ENCODE measurements at places on chromosomes 1 and 21.

DNA sequence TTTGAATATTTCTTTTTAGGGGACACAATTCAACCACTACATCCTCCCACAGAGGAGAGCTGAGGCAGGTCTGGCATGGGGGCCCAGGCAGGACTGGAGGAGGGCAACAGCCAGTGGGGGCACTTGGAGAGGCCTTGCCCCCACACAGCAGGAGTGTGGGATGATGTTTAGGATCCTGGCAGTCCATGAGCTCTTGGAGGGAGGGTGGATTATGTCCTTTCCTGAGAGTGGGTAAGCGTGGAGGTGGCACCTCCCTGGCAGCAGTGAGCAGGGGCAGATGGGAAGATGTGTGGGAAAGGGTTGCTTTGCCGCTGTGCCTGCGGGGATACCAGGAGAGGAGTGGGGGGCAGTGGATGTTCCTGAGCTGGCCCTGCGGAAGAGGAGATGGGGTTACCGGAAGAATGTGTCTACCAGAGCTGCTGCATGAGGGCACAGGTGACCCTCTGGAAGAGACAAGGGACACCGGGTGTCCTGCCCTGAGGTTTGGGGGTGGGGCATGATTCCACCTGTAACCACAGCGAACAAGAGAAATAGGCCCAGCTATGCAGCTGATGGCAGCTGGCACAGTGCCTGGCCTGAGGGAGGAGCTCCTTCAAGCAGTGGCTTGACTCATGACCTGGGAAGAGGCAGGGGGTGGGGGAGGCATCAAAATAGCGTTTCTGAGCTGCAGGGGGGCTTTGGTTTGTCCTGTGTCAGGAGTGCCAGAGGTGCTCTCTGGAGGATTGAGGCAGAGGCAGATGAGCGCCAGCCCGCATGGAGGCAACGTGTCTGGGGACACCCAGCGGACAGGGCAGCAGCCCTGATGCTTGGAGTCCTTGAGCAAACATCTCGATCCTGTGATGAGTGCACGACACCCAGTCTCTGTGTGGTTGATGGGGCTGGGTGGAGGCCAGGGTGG lies 123.9 kb upstream of the TMPRSS2 start:
- no peak for DNase-seq

DNA sequence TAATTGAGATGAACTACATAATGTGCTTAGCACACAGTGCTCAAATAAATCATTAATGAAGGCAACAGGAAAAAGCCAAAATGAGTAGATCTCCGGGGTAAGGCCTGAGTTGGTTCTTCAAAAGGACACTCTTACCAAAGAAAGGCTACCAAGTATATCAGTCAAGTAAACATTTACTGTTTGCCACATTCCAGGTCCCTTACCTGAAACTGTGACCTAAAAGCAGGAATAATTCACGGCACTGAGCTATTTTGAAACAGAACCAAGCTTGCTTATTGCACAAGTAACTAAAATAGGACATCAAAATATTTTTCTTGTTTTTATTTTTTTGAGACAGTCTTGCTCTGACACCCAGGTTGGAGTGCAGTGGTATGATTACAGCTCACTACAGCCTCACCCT lies 2.0 kb upstream of the PITHD1 start:
- no peak for DNase-seq

DNA sequence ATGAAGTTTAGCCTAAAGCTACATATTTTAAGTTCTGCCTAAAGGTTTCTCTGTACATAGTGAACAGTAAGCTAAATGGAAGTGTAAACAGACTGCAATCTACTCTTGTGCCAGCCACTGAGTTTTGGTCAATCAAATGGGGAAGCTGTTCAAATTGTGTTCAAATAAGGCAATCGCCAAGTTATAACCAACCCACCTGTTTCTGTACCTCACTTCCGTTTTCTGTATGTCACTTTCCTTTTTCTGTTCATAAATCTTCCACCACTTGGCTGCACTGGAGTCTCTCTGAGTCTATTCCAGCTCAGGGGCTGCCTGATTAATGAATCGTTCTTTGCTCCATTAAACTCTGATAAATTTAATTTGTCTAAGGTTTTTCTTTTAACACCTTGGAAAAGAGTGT lies 10.8 kb upstream of the THEM4 start:
- no peak for DNase-seq

- DNase-seq = no peak
These were observed 13.4 kb upstream of the SKI start for GRCh38 chr1:2214541-2215241.

DNA sequence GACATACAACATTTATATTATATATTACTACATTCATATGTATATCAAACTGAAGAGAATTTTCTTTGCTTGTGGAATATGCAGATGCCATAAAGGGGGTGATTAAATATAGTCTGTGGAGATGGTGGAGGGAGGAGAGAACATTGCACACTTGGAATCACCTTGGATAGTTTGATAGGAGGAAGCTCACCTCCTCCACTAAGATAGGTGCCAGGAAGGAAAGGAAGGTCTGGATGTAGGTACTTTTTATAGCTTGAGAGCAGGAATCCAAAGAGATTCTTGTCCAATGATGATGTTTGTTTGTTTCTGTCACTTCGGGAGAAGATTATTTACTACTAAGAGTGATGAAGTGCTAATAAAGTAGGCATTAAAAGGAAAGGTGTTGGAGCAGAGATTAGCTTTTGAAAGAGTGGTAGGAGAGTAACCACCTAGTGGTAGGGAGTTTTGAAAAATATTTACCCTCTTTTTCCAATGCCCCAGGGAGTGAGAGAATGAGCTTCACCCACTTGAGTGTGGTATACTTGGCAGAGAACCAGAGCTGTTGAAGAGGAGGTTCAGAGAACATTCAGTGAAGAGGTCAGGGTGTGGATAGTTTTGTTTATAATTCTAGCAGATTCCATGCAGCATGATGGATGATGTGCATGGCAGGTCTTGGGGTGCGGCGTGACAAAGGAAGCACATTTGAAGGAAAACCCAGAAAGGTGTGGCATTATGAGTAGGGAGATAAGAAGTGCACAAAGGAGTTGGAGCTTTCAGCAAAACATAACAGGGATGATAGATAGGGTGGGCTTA lies 145.0 kb downstream of the PATJ start:
- DNase-seq = no peak

DNA sequence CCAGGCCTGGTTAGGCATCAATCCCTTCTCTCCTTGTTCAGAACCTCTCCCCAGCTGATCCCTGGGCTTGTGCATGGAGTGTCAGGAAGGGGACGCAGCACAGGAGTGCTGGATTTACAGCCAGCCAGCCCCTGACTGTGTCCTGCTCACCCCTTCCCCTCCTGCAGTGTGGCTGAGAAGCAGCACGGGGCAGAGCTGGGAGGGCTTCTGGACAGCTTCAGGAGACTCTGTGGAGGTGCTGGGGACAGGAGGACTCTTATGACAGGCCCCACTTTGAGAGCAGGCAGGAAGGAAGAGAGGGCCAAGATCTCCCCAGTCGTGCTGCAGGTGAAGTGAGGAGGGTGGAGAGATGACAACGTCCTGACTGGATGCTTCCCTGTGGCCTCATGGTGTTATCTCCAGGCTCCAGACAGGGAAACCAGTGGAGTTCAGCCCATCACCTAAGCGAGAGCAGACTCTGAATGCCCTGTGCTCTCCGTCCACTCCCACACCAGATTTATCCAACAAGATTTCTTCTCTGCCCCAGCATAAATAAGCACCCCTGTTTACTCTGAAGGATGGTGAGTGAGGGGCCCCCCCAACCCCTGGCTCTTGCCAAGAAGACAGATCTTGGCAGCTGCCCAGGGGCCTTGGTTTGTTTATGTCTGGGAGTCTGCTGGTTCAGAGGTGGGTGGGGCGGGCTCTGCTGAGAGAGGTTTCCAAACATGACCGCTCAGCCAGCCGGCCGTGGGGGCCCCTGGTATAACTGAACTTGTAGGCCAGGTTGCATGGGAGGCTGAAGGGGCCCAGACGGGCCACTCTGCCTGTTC lies 21.3 kb downstream of the TMCC2 start:
- no peak for DNase-seq

GRCh38 chr1:201763455-201764140 lies 65.4 kb upstream of the IPO9 start:
- DNase-seq = no peak

GRCh38 chr1:176896216-176896615 lies 268.3 kb downstream of the ASTN1 start:
- no peak for DNase-seq

- DNase-seq = no peak
These were observed 56.0 kb downstream of the KCNJ15 start for GRCh38 chr21:38312822-38313221.

GRCh38 chr1:178122283-178122682 lies 28.4 kb downstream of the RASAL2 start:
- DNase-seq = no peak

- no peak for DNase-seq
These were observed 67.3 kb upstream of the WNT4 start for GRCh38 chr1:22210176-22210575.

DNA sequence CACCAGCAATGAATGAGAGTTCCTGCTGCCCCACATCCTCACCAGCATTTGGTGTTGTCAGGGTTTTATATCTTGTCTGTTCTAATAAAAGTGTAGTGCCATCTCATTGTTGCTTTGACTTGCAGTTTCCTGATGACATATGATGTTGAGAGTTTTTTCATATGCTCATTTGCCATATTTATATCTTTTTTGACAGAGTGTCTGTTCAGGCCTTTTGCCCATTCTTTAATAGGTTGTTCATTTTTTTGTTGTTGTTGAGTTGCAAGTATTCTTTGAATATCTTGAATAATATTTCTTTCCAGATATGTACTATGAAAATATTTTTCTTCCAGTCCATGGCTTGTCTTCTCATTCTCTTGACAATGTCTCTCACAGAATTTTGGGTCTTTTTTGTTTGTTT lies 111.7 kb upstream of the KCNJ15 start:
- DNase-seq = no peak

DNA sequence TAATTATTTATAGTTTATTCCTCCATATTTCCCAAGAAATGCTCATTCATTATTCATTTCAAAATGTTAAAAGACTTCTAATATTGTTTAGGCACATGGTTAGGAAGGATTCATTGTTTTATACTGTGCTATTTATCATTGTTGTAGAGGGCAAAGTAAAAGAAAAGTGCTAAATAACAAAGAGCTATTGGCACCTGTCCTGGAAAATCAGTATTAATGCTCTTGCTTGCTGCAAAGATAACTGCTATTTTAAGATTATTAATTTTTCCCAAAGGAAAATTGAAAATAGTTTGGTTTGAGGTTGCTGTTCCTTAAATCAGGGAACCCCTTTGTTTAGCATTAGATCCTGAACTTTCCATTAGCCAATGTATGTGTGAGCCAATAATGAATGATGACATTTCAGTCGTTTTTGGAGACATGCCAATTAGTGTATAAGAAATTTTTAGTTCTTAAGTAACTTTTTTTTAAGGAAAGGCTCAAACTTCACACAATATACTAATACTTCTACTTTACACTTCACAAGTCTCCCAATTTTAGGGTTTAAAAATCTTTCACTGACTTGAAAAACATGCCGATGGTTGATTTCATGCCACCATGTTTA lies 39.9 kb downstream of the EPB41 start:
- DNase-seq = no peak

GRCh38 chr1:236524895-236525184 lies 1.1 kb downstream of the LGALS8 start:
- DNase-seq = no peak

DNA sequence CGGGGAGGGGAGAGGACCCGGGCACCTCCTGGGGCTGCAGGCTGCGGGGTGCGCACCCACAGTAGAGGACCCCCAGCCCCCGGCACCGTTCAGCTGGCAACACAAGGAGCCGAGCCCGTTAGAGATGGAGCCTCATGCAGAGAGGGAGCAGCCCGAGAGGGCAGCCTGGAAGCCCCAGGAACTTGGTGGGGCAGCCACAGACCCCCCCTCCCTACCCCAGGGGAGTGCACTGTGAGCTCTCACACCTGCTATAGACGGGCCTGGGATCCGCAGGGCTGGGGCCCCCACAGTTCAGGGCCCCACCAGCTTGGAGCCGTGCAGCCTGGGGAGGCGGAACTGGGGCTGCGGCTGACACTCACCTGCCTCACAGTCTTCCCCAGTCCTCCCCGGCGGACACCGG lies 47.0 kb downstream of the ARHGEF16 start:
- DNase-seq = no peak

DNA sequence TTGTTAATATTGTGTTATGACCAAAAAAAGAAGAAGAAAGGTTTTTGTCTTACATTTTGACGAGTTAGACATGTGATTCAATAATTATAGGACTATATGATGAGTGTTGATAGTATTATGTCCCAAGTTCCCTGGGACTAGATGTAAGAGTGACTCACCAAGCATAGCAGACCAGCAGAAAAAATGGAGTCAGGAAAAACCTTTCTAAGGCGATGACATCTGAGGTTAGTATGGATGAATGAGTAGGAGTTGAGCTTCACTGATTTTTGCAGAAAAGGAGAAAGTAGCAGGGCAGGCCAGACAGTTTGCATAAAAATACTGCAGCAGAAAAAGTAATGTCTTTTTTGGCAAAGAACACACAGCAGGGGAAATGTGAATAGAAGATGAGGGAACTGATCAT lies 1041.3 kb upstream of the ADGRL4 start:
- DNase-seq = no peak

DNA sequence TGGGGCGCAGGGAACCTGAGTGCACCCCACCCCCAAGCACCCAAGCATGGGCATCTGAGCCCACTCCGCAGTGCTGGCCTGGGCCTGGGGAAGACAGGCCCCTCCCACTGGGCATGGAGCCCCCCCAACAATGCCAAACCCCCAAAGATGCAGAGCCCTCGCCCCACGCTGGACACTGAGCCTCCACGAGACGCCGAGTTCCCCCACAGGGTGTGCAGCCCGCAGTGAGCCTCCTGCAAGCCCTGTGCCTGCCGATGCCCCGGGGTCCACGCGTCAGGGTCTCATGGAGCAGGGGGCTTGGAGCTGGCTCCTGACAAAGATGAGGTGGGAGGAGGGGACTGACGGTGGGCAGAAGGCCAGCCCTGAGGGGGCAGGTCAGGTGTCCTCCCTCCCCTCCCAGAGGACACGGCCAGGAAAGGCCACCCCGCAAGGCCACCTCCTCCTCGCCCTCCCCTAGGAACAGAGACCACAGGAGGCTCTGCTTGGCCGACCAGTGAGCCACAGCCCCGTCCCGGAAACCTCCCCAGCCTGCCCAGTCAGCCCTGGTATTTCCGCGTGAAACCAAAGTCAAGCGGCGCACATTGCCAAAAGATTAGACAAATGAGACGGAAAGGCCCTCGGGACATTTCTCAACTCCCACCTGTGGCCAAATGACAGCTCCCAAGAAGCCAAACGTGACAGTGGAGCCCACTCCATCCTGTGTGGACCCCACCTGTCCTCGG lies 33.4 kb downstream of the MEGF6 start:
- DNase-seq = no peak

GRCh38 chr1:66247415-66248208 lies 286.3 kb upstream of the SGIP1 start:
- DNase-seq = no peak

DNA sequence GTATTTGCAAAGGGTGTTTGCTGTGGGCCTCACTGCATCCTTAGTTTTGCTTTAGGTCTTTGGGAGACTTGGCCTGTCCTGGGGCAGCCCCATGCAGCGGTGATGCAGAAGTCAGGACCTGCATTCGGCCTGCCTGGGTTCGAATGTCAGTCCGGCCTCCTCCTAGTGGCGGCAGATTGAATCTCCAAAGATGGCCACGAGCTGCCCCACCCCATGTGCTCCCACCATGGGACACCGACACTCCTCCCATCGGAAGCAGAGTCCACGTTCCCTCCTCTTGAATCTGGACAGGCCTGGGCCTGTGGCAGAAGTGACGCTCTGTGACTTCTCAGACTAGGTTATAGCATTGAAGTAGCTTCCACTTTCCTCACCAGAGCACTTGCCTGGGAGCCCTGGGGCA lies 16.3 kb upstream of the NPPB start:
- DNase-seq = no peak
